ENCODE measurements at places on chromosomes 2 and 18.

DNA sequence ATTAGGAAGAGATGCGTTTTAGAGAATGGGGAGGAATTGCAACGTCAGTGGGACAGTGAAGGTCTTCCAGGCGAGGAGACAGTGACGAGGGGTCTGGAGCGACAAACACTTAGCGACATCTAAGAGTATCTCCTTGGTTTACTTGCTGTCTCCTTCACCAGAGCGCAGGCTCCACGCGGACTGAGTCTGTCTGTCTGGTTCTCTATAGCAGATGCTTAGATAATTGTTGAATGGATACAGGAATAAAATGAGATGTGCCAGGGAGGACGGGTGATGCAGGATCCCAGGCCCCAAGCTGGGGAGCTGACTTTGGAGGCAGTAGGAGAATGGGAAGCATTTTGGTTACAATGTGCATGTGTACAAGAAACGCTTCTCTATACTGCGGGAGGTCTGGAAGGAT is 56.9 kb upstream of the SMAD7 start:
- DNase-seq = no peak

DNA sequence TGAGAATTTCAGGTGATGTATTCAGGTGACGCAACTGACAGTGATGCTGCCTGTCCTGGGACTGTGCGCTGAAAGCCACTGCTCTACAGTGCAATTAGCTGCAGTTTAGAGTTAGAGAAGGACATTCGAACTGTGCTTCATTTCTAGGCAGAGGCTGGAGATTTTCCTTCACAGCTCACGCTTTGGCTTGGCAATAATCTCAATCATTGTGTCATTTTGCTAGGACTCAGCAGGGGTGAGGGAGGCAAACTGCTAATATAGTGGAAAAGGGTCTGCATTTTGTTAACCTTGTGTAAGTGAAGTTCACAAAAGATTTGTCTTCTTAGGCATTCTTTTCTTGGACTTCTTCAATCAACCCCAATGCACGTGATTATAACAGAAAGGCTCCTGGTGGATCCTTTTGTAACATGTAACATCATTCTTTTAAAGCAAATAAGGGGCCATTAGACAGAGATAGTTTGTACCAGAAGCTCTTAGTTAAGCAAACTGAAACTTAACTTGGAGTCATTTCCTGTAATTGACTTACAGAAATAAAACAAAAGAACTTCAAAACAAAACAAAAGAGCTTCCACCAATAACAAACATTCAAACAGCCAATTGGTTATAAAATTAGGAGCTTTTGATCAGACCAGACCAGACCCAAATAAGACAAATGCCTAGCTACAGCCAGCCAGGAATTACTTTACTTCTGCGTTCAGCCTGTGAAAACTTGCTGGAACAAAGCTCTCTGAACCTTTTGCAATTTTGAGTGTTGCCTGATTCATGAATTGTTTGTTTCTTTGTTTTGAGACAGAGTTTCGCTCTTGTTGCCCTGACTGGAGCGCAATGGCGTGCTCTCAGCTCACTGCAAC is 1376.3 kb upstream of the CELF4 start:
- no peak for DNase-seq

GRCh38 chr2:55869637-55870325 is 53.8 kb downstream of the EFEMP1 start:
- DNase-seq = no peak

- no peak for DNase-seq
Measured at GRCh38 chr2:71798266-71799012, 345.1 kb downstream of the DYSF start.

DNA sequence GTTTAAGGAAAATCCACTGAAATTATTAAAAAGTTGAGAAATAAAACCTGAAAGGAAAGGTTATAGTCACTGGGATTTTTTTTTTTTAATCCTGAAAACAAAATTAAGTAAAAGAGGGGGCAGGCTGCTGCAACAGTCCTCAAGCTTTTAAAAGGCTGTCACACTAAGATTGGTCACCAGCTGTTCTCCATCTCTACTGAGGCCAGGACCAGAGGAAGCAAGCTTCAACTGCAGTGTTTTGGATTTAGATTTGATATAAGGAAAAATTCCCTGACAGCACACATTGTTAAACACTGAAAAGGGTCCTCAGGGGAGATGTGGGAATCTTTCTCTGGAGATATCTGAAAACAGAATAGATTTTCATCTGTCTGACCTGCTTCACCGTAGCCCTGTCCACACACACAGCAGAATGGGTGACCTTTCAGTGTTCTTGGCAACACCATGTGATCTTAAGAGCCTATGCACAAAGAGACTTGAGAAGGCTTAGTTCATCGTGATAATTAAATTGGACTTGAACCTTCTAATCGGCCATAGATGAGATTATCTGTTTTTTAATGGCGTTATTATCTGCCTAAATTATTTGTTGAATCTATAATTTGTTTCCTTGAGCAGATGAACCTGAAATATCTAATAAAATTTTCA is 132.0 kb upstream of the BOD1L2 start:
- DNase-seq = no peak

GRCh38 chr2:68110102-68110501 is 47.3 kb upstream of the C1D start:
- DNase-seq = no peak

DNA sequence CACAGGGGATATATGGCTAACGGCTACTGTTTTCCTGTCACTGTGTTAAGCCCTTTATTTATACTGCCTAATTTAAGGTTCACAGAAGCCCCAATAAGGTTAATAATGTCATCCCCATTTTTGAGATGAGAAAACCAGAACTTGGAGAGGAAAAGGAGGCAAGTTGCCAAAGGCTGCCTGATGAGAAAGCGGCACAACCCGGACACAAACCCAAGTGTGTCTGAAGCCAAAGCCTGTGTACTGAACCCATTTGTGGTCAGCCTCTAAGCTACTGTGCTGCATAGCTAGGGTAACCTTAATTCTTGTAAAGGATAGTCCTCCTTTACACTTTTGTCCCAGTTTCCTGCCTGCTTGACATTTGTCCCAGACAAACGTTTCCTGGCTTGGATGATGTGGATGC is 954.7 kb upstream of the FANCL start:
- no peak for DNase-seq

DNA sequence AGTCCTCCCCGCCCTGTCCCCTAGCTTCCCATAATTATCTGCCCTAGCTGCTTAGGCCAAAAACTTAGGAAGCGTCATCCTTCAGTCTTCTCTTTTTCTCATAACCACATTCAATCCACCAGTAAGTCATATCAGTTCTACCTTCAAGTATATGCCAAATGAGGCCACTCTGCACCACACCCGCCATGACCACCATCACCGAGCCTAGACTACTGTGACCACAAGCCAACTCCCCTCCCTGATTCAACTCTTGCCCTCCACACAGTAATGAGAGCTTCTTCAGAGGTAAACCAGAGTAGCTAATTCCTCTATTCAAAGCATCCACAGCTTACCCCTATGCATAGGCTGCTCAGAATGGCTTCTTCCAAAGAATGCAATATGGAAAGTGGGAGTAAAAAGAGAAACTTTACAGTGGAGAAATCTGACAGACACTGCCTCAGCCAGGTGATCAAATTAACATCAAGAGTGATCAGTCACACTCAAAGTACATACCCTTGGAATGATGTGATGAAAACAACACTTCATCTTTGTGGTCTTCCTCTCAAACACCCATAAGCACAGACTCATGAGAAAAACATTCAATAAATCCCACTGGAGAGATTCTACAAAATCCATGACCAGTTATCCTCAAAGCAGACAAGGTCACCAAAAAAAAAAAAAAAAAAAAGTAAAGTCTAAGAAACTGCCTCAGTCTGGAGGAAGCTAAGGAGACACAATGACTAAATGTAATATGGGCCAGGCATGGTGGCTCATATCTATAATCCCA is 17.7 kb downstream of the MBOAT2 start:
- no peak for DNase-seq

- DNase-seq = no peak
Measured at GRCh38 chr2:70898363-70899240, 37.1 kb upstream of the ATP6V1B1 start.

GRCh38 chr2:205494537-205495235 is 187.6 kb upstream of the NRP2 start:
- no peak for DNase-seq

- no peak for DNase-seq
Measured at GRCh38 chr18:11108947-11109346, 40.4 kb downstream of the PIEZO2 start.

- no peak for DNase-seq
Measured at GRCh38 chr2:216773072-216773471, 77.7 kb upstream of the IGFBP5 start.

DNA sequence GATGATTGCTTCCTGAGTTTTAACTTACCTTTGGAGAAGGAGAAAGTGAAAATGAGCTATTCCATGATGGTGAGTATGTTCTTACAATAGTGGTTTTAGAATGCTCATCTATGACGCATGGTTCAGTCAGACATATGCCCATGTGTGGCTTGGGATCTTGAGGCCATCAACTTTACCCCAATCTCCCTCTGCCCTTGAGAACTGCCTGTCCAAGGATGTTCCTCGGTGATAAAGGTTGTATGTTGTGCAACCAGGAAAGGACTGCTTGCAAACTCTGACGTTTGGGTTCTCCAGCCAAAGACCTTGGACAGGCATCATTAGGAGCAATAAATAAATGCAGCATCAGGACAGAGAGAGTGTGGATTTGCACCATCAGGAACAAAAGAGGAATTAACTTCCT is 165.0 kb downstream of the ZEB2 start:
- DNase-seq = no peak

DNA sequence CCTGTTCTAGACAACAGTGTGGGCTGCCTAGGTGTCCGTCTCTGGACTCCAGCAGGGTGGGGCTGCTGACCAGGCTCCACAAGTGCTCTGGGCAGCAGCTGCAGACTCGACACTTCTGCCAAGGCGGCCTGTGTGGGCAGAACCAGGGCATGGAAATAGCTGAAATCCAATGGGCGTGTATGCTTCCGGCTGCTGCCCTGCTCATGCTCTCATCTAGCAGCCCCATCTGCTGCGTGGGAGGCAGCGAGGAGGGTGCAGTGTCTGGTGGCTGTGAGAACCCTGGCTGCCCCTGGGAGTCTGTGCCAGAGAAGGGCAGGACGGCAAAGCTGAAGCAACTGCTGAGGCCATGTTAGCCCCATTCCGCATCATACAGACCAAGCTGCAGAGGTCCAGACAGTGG is 174.9 kb downstream of the SOX11 start:
- DNase-seq = no peak

- no peak for DNase-seq
Measured at GRCh38 chr2:230346921-230347533, 20.0 kb downstream of the SP140L start.

- DNase-seq = no peak
Measured at GRCh38 chr18:10113121-10114022, 199.6 kb downstream of the VAPA start.

DNA sequence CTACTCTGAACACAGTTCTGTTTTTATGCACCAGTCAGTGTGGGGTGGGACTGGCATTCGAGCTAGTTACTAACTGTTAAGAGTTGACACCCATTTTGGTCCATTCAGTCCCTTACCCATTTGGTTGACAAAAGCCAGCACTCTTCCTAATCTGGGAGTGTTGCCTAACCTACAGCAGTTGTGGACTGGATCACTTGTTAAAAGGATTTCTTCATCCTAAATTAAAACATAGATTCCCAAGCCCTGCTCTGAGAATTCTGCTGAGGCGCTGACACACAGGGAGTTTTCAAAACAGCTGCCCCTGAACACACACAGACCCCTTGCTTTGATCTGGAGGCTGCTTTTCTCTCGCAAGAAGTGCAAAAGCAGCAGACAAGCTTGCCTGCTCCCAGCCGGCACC is 6.4 kb downstream of the TIMM21 start:
- no peak for DNase-seq
